Stimulated activated CD4-positive, alpha-beta T cell treated with anti-CD3 and anti-CD28 coated beads, Interleukin-1b, Interleukin-23, amount 100 ng/mL, for 1 hour (primary cell): ENCODE measurements at places on chromosomes 1 and 21.

GRCh38 chr1:204254031-204254661, 40.4 kb upstream of the GOLT1A start:
- DNase-seq: no peak

DNA sequence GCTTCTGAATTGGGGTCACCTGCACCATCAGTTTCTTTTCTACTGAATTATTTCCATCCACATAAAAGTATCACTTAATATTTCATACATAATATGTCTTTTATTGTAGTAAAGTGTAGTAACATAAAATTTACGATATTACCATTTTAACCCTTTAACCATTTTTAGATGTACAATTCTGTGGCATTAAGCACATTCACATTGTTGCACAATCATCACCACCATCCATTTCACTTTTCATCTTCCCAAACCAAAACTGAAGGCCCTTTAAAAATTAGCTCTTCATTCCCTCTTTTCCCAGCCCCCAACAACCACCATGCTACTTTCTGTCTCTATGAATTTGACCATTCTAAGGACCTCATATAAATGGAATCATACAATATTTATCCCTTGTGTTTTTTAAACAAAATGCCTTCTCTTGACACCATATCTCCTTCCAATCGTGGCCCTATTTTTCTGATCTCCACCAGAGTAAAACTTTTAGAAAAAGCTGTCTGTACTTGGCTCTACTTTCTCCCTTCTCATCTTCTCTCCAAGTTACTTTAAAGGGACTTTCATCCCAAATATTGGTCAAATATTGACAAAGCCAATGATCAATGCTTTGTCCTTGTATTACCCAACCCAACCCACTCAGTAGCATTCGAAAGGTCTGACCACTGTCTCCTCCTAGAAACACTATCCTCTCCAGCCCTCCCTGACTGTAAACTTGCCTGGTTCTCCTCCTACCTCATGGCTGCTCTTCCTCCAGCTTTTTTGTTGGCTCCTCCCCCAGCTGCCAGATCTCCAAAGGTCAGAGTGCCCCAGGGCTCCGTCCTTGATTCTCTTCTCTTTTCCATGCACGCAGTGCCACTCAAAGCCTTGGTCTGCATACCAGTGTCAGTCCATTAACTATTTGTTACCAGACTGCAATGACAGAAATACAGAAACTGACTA, 44.7 kb downstream of the SLC30A10 start:
- DNase-seq: no peak

- no peak for DNase-seq
Measured at GRCh38 chr1:162070825-162071224, 1.3 kb downstream of the NOS1AP start.

DNA sequence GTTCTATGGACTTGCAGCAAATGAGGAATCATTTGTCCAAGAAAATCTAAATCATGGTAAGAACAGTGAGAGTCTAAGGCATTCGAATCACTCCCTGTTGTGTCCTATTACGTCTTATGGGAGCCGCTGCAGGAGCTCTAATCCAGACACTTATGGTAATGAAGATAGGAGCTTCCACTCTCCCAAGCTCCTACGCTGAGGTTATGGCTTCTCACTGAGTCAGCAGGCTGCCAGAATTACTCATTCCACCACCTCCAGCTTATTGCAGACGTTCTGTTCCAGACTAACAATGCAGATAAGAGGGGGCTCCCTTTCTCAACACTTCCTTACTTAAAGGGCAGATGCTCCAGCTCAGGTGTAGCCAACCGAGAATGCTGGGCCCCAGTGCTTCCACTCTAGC, 212.6 kb downstream of the GREM2 start:
- no peak for DNase-seq

DNA sequence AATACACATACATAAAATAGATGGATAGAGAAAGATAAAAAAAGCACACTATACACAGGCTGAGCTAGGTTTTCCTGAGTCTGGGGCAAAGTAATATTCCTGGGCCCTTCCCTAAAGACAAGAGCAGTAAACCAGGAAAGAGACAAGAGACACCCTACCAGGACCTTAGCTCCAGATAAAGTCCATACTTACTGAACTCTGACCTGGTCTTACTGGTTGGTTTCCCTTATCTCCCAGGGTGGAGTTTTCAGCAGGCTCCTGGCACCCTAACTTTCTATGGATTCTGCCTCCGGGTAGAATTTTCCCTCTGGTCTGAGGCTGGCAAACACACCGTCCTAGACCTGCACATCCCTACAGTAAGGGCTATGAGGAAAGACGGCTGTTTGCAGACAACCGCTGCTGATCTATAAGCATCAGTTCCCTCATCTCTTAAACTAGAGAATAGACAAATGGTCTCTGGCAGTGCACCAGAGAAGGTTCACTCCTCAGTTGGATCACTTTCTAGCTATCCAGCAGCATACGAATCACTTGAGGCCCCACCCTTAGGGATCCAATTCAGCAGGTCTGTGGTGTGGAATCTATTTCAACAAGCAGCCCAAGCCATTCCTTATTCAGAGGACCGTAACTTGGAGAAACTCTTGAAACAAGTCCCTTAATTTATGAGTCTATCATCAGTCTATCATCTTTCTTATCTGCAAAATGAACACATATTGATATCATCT, 52.0 kb downstream of the ARHGEF11 start:
- no peak for DNase-seq
